Left ventricle myocardium superior (tissue), 1 donor: ENCODE measurements at places on chromosomes 13 and 19.

DNA sequence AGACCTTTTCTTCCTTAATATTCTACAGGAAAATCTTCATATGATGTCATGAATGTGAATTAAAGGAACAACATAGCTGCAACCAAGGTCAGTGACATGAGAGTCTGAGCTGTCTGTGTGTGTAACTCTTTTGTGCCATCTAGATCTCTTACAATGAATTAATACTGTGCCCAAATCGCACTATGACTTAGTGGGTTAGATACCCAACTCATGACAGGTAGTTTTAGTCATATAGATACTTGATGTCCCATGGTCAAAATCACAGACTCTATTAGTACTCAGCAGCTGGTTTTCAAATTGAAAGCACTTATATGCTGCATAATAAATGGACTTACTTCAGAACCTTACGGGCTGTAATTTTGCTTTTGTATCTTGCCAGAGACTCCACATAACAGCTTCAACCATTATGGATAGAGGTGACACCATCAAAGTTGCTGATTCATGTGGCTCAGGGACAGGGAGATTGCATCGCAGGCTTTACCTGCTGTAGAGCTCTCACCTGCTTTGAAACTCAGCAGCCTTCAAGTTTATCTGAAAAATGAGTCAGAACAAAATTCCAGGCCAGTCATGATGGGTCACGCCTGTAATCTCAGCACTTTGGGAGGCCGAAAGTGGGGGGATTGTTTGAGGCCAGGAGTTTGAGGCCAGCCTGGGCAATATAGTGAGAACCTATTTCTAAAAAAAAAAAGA lies 12.3 kb upstream of the ZNF283 start:
- no peak for DNase-seq

GRCh38 chr13:26992951-26993719 lies 178.5 kb downstream of the USP12 start:
- DNase-seq: no peak

- no peak for DNase-seq
Observed at GRCh38 chr13:20451397-20451796, 74.3 kb downstream of the CRYL1 start.

GRCh38 chr19:34712395-34713261 lies 21.4 kb upstream of the ZNF181 start:
- DNase-seq: no peak

GRCh38 chr19:18468517-18468916 lies 30.6 kb upstream of the ISYNA1 start:
- peak; percentile 56 for DNase-seq

DNA sequence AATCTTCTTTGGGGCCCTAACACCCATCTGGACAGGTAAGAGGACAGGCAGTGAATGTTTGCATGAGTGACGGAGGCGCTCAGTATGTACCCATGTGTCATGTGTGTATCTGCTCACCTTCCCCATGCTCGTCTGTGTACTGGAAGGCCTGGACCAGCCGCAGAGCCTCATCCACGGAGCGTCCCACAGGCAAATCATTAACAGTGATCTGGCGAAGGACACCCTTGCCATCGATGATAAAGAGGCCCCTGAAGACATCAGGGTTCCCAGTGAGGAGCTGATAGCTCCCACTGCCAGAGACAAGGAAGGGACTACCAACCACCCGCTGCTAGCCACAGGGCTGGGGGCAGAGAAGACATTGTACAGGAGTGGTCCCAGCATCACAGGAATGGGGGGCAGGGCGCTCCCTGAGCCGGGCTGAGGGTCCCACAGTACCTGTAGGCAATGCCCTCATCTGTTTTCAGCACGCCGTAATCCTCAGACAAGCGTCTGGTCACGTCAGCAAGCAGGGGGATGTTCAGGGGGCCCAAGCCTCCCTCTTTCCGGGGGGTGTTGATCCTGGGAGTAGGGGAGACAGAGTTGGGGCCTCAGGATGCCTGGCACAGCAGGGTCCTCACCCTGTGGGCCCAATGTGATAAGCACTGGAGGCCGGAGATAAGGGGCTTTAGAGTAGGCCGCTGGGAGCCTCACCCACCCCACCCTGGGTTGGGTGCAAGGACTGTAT lies 1.7 kb downstream of the PRDX2 start:
- DNase-seq: no peak

GRCh38 chr19:3278749-3279148 lies 54.3 kb downstream of the CELF5 start:
- no peak for DNase-seq

- no peak for DNase-seq
Observed at GRCh38 chr13:102117175-102117831, 284.5 kb downstream of the FGF14 start.

DNA sequence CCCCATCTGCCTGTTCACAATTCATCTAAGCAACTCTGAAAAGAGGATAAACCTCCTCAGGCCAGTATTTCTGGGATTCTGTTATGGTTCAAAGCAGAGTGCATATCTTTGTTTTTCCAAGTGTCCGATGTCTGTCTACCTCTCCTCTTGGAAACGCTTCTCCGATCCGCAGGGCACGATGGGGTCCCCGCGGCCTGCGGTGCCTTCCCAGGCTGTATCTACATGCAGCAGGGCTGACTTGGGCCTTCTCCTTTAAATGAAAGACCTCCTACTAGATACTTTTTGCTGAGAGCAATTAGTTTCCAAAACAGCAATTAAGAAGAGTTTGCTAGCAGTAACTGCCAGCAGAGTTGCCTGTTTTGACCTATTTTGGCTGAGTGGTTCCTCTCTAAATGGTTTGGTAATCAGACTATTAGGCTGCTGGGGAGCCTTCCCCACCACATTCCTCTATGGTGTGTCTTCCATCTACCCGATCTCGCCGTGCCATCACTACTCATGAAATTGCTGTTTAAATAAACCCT lies 23.5 kb downstream of the COL4A2 start:
- no peak for DNase-seq

GRCh38 chr13:113562085-113562749 lies 22.3 kb upstream of the TFDP1 start:
- peak; percentile 79 for DNase-seq

DNA sequence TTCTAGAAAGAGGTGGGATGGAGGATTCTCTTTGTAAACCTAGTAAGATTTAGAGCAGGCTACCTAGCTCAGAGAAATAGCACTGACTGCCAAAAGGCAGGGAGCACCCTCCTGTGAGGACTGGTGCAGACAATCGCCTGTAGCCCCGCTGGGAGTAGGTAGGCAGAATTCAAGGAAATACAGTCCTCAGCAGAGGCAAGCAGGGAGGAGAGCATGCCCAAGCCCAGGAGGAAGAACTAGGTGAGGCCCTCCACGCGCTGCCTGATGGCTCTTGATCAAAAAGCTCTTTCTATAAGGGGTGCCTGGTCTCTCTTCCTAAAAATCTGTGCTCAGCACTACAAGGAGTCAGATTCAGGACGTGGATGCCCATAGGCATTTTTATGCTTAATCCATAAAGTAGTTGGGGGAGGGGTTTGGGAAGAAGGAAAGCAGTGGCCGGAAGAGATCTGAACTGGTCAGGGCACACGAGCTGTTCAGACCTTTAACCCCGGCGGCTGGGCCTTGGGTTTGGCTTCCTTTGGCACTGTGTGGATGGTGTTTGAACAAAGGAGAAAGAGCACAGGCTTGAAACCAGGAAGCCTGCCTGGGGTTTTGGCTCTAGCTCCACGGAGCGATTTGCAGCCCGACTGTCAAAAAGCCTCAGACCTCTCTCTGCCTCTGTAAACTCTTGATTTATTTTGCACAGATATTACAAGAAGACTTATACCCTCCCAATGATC lies 320.6 kb downstream of the FOXO1 start:
- DNase-seq: no peak

DNA sequence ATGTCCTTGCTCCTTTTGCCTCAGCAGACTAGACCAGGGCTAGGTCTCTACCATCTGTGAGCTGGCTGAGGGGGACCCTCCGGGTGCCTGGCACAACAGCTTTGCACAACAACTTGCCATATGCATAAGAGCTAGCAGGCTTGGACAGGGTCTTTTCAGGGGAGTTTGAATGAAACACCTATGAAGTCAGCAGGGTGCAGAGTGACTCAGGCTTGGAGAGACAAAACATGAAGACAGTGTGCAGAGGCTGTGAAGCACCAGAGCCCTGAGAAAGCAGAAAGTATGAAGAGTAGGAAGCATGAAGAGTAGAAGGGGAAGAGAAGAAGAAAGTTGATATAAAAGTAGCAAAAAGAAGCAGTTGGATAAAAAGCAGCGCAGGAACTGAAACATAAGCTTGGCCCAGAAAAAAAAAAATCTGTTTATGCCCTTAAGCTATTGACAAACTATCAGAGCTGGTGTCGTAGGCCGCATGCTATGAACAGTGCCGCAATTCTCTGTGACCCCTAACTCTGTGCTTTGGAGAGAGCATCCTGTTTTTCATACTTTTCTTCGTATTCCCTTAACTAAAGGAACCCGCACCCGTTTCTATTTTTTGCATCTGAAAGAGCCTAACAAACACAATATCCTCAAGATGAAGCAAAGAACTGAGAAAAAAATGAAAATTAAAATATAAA lies 52.7 kb upstream of the FAM216B start:
- DNase-seq: no peak
